H54 (cell line): ENCODE measurements at places on chromosomes 3 and 15.

GRCh38 chr3:176872771-176873209 lies 324.5 kb downstream of the TBL1XR1 start:
- no peak for DNase-seq

- DNase-seq = no peak
Measured at GRCh38 chr3:179027326-179027900, 44.2 kb downstream of the ZMAT3 start.

GRCh38 chr3:66585520-66586095 lies 84.8 kb upstream of the LRIG1 start:
- DNase-seq = no peak

DNA sequence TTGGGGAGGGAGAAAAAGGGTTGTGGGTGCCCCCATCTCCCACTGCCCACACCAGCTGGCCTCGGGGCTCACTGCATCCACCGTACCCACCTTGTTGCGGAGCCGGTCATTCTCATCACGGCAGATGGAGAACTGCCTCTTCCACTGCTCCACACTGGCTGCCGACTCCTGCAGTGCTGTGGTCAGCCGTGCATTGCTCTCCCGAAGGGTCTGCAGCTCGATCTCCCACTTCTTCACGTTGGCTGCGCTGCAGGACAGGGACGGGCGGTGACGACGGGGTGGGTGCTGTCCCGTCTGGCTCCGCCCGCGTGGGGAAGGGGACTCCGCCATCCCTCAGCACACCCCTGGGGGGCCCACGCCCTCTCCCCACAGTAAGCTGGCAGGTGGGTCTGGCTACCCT lies 45.1 kb downstream of the WHAMM start:
- no peak for DNase-seq

- no peak for DNase-seq
Measured at GRCh38 chr3:188338086-188338485, 184.1 kb downstream of the LPP start.

DNA sequence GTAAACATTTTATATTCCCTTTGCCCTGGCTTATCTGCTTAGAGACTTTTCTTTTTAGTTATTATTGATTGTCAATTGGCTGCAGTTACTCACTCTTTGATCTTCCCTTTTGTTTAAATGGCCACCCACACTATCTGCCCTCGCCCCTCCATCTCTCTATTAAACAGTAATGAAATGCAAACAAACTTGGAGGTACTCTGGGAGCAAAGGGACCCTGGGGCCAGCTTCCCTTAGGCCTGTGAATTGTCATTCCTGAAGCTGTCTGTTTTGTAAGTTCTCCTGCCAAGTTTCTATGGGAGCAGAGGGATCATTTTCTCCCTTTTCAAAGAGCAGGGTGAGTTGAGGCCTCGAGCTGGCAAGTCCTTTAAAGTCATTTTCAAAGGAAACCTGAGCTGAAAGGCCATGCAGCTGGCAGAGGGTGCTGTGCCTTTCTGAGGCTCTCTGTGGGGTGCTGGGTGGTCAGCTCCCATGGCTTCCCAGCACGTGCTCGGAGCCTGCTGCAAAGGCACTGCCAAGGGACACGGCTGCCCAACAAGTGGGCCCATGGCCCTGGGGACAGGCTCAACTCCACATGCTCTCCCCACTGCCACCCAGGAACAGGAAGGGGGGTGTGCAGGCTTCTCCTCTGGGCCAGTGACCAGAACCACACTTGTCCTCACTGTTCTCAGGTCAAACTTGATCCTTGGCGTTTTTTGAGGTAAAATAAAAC lies 17.4 kb upstream of the RTP2 start:
- no peak for DNase-seq

- no peak for DNase-seq
Measured at GRCh38 chr3:195162033-195162669, 108.8 kb downstream of the XXYLT1 start.

- peak; percentile 33 for DNase-seq
Measured at GRCh38 chr3:67646586-67647234, 7.7 kb downstream of the SUCLG2 start.

GRCh38 chr3:182436547-182436946 lies 356.8 kb upstream of the ATP11B start:
- no peak for DNase-seq

- DNase-seq = no peak
Measured at GRCh38 chr15:67133738-67134066, 68.3 kb downstream of the SMAD3 start.

DNA sequence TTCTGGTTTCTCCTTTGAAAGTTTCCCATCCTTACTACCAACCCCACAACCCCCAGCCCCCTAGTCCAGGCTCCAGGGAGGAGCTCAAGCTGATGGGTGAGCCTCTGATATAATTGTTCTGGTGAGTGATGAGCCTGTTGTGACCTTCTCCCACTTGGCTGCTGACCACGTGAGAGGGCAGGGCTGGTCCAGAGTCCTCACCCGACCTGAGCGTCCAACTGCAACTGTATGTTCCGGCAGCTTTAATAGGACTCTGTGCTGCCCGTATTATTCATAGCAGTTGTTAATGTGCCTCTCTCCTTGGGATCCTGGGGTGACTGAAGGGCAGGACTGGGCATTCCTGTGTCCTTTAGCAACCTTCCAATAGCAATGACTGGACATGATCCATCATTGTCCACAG lies 56.2 kb downstream of the B3GNT5 start:
- no peak for DNase-seq

DNA sequence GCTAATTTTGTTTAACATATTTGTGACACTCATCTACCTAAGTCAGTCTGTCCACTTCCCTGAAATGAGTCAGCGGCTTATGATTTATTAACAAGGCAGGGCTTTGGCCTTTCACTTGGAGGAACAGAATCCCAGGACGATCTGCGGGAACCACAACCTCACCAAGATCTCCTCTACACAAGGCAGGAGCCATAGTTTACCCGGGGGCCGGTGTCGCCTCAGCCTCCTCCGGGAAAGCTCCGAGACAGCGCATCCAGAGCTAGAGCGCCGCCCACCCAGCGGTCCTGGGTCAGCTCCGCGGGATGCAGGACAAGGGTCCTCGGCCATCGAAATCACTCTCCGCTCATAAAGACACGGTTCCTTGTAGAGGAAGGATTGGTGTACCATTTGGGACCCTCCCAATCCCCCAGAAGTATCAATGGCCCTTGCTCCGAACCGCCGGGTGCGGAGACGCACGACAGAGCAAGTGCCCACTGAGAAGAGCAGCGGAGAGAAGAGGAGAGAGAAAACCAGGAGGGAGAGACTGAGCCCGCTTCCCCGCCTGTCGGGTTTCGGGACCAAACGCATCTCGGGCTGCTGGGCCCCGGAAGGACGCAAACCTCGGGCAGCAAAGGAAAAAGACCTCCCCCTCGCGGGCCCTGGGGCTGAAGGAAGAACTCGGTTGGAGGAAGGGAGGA lies 13.1 kb upstream of the ALCAM start:
- no peak for DNase-seq

GRCh38 chr3:195701042-195701915 lies 19.5 kb upstream of the MUC20 start:
- DNase-seq = no peak

GRCh38 chr3:66395635-66396034 lies 105.2 kb downstream of the LRIG1 start:
- no peak for DNase-seq

- peak; percentile 63 for DNase-seq
Measured at GRCh38 chr3:196399485-196399945, 32.7 kb downstream of the UBXN7 start.

GRCh38 chr3:133401374-133402135 lies 1.7 kb downstream of the BFSP2 start:
- DNase-seq = no peak

DNA sequence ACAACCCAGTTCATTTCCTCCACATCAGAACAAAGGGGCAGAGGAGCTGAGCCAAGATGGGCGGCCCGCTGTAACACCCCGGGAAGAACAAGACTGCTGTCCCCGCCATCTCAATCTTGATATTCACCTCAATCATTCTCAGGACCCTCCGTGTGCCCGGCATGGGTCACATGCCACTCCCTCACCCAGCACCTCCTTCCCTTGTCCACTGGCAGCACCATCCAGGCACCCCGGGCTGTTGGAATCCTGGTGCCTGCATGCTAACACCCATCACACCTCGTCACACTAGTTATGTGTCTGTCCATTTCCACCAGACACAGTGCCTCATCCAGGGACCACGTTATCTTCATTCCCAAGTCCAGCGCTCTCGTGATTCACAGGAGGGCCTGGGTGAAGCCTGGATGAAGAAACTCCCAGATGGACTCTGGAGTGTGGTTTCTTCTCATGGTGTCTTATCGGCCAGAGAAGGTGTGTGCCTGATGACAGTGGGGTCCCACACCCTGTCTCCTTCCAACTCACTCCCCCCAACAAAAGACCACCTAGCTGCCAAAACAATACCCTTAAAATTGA lies 16.7 kb downstream of the MEGF11 start:
- DNase-seq = no peak

GRCh38 chr3:47890126-47890827 lies 87.3 kb downstream of the DHX30 start:
- DNase-seq = no peak

DNA sequence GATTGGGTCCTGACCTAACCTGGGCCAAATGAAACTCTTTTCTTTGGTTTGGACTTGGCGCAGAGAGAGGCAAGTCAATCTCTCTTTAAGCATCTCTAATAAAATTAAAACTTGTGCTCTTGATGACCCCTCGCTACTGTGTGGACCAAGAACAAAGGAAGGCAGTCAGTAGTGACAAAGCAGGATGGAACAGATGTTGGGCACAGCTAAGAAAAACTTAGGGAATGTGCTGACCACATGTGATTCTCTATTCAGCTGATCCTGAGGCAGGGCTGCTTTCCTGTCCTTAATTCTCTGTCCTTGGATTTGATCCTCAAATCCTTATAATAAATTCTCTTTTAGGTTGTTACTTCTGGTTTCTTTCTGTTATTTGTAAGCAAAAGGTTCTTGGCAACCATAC lies 259.9 kb downstream of the ZIC1 start:
- DNase-seq = no peak

DNA sequence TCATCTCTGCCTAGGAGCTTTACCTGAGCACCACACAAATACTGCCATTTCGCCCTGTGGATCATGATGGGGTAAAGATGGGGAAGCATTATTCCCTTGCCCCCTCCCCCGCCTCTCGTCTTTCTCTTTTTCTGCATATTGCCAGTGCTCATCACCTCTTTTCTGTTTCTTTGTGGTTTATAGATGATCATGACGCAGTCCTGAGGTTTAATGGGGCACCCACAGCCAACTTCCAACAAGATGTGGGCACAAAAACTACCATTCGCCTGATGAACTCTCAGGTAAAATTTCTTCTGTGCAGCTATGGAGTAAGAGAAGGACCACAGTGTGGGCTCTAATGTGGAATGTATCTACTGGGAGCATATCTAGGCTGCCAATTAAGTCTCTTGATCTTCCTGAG lies 88.2 kb downstream of the RPL39L start:
- DNase-seq = no peak

GRCh38 chr3:45092132-45093031 lies 53.8 kb downstream of the CDCP1 start:
- peak; percentile 49 for DNase-seq

DNA sequence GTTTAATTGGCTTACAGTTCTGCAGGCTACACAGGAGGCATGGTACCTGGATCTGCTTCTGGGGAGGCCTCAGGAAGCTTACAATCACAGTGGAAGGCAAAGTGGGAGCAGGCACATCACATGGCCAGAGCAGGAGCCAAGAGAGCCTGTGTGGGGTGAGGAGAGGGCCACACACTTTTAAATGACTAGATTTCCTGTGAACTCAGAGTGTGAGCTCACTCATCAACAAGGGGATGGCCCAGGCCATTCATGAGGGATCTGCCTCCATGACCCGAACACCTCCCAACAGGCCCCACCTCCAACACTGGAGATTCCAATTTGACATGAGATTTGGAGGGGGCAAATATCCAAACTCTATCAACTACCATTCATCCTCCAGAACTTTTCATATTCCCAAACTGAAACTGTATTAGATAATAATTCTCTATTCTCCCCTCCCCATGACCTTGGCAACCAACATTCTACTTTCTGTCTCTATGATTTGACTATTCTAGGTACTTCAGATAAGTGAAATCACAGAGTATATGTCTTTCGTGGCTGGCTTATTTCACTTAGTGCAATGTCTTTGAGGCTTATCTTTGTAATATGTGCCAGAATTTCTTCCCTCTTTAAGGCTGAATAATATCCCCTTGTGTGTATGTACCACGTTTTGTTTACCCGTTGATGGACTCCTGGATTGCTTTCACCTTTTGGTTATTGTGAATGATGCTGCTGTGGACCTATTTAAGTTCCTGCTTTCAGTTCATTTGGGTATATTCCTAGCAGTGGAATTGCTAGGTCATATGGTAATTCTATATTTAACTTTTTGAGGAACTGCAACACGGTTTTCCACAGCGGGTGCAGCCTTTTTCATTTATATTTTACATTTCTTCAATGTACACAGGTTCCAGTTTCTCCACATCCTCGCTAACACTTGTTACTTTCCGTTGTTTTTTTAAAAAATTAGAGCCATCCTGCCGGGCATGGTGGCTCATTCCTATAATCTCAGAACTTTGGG lies 43.8 kb downstream of the TKT start:
- DNase-seq = no peak

DNA sequence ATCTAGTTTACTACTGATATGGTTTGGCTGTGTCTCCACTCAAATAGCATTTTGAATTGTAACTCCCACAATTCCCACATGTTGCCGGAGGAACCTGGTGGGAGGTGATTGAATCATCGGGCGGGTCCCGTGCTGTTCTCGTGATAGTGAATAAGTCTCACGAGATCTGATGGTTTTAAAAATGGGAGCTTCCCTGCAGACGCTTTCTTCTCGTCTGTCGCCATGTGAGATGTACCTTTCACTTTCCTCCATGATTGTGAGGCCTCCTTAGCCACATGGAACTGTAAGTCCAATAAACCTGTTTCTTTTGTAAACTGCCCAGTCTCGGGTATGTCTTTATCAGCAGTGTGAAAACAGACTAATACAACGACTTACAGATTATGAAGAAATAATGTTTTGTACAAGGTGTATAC lies 35.6 kb upstream of the PYDC2 start:
- no peak for DNase-seq

DNA sequence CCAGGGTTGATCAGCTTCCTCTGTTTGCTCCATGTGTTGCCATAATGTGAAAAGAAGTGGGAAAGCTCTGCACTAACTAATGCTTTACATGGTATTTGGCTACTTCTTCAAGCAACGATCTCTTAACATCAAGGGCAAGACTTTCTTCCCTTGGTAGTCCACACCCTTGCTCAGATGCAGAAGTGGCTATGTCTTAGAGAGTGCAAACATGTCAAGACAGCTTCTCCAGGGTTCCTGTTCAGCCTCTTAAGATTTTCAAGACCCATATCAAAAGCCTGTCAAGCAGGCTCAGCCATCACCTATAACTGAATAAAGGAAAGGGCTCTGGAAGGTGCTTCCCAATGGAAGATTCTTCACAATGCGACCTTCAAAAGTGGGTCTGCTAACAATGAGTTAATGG lies 64.8 kb upstream of the CSTA start:
- DNase-seq = no peak

GRCh38 chr3:5304789-5305683 lies 117.5 kb downstream of the EDEM1 start:
- DNase-seq = peak; percentile 9

- DNase-seq = no peak
Measured at GRCh38 chr3:64141476-64141875, 83.8 kb downstream of the PRICKLE2 start.
